ENCODE measurements at places on chromosomes 11 and 22.

- no peak for DNase-seq
Measured at GRCh38 chr11:128955636-128956035, 13.0 kb upstream of the TP53AIP1 start.

- DNase-seq, result no peak
Measured at GRCh38 chr11:27861706-27862430, 161.6 kb upstream of the BDNF start.

DNA sequence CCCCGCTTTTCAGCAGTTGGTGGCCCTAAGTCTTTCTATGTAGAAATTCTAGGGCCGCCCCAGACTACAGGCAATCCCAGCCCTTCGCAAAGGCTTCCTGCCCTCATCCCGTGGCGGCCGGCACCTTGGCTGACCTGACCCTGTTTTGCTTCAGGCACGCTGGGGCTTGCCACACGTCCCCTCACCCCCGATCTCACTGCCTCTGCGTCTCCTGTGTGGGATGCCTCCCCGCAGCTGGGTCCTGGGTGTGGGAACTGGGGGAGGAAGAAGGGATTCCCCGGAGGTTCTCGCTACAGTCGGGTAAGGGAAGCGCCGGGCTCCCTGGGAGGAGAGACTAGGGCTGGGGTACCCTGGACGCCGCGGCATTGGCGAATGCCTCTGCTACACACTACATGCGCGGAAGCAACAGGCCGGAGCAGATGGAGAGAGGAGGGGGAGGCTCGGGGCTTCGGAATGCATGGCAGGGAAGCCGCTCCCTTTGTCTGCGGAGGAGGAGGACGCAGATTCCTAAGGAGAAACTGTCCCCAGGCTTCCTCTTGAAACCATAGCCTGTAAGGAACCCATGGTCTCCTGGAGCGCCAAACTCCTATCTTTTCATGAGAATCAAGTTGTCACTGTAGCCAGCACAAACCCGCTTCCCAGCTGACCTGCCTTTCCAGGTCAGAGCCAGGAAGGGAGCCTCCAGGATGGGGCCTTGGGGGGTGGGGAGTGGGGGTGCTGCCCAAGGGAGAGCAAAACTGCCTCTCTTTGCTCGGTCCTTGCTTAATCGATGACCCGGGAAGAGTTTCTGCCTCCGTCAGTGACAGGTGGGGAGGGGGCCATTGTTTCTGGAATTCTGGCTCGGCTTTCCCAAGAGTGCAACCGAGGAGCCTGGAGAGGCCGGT, 1.4 kb downstream of the DTX4 start:
- no peak for DNase-seq

DNA sequence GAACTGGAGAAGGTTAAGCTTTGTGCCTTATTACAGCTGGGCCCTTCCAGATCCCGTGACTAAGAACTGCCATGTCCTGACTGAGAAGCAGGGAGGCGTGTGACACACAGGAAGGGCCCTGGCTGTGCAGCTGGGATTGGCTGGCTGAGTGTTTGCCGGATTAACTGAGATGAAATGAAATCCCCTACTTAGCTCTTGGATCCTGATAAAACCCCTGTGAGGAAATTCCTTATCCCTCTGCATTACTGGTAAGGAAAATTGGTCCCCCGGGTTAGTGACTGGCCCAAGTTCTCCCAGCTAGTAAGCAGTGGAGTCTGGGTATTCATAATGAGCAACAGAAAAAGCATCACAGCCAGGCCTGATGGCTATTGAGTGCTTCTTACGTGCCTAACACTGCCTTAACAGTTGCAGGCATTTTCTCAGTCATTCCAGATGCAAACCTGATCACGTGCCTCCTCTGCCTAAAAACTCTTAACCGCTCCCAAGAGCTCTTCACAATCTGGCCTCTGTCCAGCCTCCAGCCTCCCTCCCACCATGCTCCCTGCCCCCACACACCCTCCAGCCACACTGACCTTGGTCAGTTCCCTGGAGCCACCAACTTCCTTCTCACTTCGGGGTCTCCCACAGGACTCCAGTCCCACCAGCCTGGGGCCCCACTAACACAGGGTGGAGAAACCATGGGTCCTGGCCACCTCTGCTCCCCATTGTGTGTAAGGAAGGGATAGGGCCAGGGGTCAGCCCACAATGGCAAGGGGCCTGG, 37.8 kb downstream of the ARRB1 start:
- no peak for DNase-seq

GRCh38 chr11:123187665-123188507, 7.2 kb downstream of the CLMP start:
- no peak for DNase-seq

DNA sequence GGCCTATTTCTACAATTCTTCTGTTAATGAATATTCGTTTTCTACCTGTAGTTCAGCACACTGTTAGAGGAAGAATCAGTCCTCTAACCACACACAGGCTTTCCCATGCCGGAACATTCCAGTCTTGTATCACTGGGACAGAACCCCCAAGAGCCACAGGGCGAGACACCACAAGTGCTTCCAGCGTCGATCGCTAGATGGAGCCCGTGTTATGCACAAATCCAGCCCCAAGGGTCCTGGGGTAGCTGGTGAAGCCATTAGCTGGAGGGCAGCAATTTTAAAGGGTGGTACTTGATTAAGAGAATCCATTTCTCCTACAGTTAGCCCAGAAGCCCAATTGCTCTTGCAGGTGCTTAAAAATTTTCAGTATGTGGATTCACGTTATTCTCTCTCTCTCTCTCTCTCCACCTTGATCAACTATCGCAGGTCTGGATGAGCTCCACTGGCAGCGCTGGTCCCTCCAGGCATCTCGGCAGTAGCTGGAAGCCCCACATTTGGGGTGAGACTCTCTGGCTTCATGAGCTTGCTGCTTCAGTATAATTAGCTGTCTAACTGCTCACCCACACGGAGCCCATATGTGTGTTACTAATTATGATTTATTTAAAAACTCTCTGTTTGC, 148.2 kb upstream of the SNX19 start:
- peak; percentile 5 for DNase-seq

- no peak for DNase-seq
Measured at GRCh38 chr11:63869171-63869591, 30.3 kb downstream of the MARK2 start.

- DNase-seq, result no peak
Measured at GRCh38 chr11:78080818-78081495, 1.3 kb upstream of the NDUFC2 start.

DNA sequence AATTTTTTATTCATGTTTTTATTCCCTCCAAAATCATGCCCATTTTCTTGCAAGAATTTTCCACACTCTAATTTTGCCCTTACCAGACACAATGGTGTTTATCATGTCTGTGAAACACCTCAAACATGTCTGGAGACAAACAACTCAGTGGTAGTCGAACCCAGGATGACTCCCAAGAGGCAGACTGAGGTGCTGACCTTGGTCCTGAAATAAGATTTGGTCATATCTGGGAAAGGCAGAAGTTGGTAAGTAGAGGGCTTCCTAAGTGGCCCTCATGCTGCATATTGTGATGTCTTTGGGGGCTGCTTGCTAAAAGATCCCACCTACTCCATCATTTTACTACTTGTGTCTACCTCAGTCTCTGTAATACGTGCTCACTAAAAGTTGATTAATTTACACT, 369.4 kb upstream of the ISX start:
- no peak for DNase-seq

DNA sequence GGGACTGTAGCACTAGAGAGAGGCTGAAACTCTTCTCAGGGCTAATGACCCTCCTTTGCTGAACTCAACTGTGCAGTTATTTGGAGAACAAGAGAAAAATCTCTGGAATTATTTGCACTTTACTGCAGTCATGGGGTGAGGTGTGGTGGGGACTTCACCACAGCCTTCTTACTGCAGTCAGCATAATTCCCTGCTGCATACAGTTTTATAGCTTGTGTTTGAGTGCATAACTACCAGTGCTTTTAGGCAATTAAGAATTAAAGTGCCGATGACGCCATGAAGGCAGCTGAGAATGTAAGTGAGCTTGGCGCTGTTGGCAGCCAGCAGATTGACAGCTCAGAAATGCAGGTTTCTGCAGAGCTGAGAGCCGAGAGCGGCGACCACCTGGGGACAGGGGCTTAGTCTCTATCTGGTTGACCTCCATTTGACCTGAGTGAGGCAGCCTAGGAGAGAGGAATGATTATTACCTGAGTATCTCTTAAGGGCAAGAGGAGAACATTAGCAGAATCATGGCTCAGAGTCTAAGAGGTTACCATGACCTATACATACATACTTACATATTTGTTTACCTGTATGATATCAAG, 830.0 kb downstream of the NTM start:
- DNase-seq, result no peak

DNA sequence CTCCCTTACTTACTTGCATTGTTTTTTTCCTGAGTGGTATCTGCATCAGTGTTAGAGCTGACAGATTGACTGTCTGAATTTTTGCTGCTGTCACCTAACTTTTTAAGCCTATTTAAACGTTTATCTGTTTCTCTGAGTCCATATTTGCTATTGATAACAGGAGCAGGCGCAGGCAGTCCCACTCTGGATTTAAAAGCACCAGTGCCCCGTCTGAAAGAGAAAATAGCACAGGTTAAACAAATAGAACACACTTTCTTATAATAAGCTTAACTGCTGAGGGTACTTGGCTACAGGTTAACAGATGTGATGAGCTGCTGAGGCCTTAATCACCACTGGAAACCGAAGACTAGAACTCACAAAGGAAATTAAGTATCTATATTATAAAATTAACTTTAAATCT, 45.8 kb upstream of the CHKA start:
- no peak for DNase-seq

- DNase-seq, result no peak
Measured at GRCh38 chr22:31045900-31046538, 35.1 kb upstream of the SMTN start.

GRCh38 chr11:27161071-27161470, 120.5 kb downstream of the BBOX1 start:
- no peak for DNase-seq

- DNase-seq, result no peak
Measured at GRCh38 chr11:19199771-19200170, 2.0 kb downstream of the CSRP3 start.

- no peak for DNase-seq
Measured at GRCh38 chr22:45159652-45160462, 3.9 kb upstream of the NUP50 start.

DNA sequence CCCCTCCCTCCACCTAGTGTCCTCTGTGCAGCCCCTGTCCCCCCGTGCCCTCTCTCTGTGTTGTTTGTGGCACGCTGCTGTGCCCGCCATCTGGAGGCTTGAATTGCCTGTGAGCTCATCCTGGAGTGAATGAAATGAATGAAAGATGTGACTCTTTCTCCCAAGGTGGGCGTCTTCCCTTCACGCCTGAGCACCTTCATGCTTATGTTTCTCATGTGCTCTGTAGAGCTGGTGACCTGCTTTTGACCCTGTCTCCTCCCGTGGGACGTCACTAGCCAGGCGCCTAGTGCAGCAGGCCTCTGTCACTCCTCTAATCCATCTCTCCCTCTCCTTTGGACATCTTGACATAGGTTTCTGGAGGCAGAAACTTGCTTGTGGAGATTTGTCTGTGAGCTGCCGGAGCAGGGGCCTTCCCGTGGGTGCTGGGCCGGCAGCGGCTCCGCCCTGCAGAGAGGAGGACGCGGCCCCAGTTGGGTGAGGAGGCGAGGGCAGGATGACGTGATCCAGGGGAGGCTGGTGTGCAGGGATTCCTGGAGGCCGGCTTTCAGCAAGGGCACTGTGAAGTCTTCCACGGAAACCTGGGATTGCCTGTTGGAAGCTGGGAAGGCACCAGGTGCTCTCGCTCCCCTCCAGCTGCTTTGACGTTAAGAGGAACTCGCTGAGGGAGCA, 40.6 kb downstream of the MUC6 start:
- no peak for DNase-seq

DNA sequence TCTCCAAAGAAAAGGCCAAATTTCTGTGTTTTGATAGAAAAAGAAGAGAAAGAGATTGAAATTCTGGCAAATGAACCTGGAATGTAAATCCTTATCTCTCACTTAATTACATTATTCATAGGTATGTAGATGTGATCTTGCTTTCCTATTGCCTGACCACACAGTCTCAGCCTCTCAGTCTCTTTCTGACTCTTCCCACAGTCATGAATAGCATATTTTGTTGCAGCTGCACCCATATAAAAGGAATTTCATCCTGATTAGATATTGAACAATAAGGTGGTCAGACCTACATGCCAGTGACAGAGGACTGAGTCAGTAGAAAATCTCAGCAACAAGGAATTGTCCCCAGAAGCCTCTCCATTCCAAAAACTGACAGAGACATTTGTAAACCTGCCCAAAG, 62.9 kb upstream of the LRRC4C start:
- DNase-seq, result no peak

DNA sequence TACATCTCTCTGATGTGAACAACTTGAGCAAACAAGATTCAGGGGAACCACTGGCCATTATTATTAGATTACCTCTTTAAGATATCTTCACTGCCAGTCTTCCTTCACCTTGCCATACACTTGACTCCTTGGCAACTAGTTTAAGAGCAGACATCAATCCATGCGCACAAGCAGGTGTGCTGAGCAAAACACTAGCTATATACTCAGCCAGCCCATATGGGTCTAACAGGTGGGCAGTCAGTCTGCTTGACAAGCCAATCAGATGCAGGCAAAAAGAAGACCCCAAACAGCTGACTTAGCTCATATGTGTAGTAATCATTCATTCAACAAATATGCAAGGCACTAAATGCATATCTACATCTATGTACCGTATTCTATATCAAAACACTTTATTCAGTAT, 101.2 kb downstream of the SIK3 start:
- DNase-seq, result no peak

DNA sequence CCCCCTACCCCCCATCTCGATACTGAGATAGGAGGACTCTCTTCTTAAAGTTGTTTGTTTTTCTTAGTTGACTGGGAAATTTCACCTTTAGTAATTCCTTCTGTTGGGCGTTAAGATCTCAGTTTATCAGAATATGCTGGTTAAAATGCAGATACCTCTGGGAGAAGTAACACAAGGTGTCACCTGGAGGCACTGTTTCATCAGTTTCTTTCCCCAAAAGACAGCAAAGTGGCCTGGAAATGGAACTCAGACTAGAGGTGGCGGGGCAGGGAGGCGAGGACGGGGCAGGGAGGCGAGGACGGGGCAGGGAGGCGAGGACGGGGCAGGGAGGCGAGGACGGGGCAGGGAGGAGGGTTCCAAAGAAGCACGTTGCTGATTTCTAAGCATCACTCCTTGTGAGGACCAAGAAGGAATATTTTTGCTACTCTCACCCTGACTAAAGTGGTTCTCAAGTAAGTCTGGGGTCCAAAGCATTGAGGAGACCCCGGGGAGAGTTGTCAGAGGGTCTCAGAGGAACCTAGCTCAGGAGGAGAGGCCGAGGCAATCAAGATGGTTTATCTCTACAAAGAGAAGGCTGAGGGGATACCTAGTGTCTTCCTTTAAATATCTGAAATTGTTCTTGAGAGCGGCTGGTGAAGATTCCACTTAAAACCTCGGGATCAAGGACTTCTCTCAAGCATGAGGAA, 147.0 kb upstream of the B3GAT1 start:
- no peak for DNase-seq

GRCh38 chr11:79018371-79018849, 422.4 kb downstream of the TENM4 start:
- DNase-seq, result no peak

DNA sequence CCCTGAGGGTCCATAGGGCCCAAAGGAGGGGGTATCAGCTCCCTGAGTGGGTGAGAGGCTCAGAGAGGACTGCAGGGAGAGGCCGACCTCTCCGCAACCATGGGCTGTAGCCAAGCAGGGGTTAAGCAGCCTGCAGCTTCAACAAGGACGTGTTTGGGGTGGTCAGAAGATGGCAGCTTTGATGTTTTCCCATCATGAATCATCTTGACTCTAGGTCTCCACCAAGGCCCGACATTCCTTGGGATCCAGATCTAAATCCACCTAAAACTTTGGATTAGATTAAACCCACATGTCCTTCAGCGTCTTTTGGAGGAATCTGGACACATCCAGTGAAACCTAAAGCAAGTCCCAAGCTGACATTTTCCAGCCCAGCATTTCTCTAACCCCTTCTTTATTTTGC, 19.8 kb downstream of the FBLN1 start:
- DNase-seq, result no peak
